ENCODE measurements at places on chromosomes 12 and 14. TPM values are rescaled to one million over a fixed set of nuclear protein-coding genes. Genes with fewer than 3 reads are reported as not detected.

DNA sequence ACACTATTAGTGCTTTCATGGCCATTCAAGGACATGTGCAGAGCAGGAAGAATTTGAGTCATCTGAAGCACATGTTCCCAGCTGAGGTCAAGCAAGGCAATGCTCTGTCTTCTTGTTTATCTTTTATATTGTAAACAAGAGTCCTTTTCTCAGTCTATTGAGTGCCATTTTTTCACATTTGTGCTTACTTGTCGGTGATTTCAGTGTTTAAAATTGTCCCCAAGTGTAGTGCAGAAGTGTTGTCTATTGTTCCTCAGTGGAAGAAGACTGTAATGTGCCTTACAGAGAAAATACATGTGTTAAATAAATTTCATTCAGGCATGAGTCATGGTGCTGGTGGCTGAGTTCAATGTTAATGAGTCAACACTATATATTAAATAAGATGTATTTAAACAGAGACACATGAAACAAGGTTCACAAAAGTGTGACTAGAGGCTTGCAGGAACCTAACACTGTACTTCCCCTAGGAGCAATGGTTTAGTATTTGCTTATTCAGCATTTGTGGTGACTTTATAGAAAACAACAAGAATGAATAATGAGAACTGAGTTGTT, 391.1 kb downstream of the LRIG3 start:
- DNase-seq, result peak; percentile 84

RNF10 gene
- 181 TPM for total RNA-seq

DNA sequence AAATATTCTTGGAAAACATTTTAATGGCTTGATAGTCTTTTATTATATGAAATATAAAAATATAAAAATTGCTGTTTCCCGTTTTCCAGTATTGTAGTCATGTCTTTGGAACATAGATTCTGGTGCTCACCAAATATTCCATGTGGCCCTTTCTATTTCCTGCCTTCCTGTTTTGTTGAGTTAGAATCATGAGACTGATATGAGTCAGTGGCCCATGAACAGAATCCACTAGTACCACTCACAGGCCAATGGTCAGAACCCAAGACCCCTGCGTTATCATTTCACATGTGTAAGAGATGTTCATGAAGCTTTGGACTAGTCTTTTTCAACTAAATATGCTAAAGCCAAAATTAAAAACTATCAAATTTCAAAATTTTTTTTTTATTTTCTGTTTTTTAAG, 56.9 kb downstream of the BICD1 start:
- DNase-seq, result no peak

BDKRB2 gene
- 0.89 TPM for total RNA-seq

DNA sequence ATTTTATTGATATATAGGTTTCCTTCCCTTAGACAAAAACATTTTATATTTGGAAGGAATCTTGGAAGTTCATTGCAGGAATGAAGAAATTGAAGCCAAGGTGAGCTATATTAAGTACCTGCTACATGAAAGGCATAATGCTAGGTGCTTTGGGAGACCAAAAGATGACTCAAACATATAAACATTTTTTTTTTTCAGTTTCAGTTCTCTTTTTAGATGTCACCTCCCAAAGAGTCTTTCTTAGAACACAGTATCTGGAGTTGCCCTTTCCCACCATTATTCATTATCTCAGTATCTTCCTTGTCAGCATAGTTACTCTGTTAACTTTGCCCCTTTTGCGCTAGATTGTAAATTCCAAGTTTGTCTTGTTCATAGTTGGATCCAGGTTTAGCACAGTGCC, 1.1 kb downstream of the LIN52 start:
- no peak for DNase-seq
